Umbilical cord (tissue), 2 donors: ENCODE measurements at places on chromosomes 7 and 10.
A peak's percentile ranks its signal among the peaks of the same experiment; 100 is the strongest.

GRCh38 chr10:124447751-124448466, 1.9 kb downstream of the NKX1-2 start:
- no peak for DNase-seq

DNA sequence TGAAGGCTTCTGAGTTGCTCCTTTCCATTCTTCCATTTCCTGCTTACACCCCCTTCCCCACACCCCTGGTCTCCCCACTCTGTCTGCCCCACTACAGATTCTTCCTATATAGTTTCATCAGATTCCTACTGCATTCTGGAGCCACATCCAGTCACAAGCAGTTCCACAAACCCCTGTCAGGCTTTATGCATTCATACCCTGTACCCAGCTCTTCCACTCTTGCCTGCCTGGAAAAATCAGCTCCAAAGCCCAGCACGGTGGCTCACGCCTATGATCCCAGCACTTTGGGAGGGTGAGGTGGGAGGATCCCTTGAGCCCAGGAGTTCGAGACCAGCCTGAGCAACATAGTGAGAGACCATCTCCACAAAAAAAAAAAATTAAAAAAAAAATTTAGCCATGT, 60.4 kb downstream of the C10orf67 start:
- no peak for DNase-seq

GRCh38 chr10:106360870-106361269, 803.6 kb downstream of the SORCS1 start:
- no peak for DNase-seq

DNA sequence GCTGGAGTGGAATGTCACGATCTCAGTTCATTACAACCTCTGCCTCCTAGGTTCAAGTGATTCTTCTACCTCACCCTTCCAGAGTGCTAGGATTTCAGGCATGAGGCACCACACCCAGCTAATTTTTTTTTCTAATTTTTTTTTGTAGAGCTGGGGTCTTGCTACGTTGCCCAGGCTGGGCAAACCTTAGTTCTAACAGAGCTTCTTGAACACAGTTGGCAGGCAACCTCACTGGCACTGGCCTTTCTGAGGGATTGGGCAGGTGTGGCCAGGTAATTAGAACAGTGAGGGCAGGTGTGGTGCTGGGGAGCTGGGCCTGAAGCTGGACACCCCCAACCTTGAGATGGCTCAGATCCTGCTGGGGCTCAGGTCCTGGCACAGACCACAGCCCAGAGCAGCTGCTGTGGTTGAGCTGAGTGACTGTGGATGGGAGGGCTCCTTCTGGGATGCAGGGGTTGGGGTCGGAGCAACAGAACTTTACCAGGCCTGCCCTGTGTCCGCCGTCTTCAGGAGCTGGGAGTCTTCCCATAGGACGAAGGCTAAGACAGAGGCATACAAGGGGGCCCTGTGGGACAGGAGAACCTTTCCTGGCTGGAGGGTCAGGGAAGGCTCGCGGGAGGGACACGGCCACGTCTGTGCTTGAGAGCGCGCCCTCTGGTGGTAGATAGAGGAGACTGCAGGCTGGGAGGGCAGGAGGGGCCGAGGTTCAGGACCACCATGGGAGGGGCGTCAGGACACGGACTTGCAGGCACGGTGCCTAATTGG, 48.2 kb downstream of the COL26A1 start:
- peak; percentile 54 for DNase-seq

GRCh38 chr10:47339186-47339735, 8.9 kb upstream of the RBP3 start:
- DNase-seq = no peak

DNA sequence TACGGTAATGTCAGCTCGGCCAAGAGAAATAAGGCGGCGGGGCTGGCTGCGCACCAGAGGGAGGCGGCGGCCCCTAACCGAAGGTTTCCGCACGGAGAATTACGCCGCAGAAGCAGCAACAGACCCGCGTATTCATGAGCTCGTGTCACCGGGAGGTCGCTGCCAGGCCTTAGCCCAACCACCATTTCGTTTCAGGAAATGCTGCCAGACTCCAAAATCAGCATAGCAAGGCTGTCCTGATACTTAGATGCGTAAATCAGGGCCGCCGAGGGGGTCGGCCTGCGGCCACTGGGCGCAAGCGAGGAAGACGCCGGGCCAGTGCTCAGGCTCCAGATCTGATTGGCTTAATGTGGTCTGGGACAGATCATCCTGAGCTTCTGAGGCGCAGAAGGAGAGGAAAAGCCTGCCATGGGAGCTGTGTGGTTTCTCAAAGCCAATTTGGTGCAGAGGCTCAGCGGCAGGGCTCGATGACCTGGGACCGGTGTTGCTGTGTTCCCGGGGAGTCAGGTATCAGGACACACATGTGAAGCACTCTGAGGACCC, 247.9 kb downstream of the BAMBI start:
- peak; percentile 67 for DNase-seq

GRCh38 chr7:69600710-69601519, 2.6 kb downstream of the AUTS2 start:
- DNase-seq = no peak

GRCh38 chr10:34190580-34190979, 624.5 kb downstream of the PARD3 start:
- DNase-seq = no peak

- no peak for DNase-seq
These were observed 277.3 kb downstream of the CELF2 start for GRCh38 chr10:11294831-11295450.

- no peak for DNase-seq
These were observed 26.1 kb downstream of the CDHR3 start for GRCh38 chr7:105989191-105989590.
